ENCODE measurements at places on chromosomes 3 and 15.

DNA sequence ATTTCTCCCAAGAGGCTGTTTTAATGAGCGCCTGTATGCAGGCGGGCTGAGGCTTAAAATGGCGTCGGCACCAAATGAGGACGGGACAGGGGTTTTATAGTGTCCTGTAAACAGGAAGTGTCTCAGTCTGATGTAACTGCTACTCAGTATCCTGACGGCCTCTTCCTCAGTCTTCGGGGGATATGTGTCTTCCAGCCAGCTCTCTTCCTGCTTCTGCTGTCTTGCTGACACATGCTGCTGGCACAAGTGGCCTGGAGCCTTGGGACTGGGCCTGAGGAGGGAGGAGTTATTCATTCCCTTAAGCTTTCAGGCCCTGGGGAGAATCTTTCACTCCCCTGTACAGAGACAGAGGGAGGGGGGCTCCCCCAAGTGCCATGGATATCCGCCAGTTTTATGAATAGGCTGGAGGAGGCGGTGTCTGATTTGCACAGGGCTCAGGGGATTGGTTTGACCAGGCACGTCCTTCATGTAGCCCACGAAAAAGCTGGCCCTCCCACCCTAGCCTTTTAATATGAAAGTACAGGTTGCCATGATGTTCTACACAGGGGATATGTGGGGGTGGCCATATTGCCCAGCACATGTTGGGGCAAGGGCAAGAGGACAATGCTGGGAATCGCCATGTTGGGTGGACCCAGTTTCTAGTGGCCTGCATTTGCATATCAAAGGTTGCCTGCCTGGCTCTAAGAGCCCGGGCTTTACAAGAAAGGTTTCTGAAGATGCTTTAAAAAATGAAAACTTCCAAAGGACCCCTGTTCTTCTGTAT is 19.9 kb downstream of the NDUFB4 start:
- no peak for DNase-seq

DNA sequence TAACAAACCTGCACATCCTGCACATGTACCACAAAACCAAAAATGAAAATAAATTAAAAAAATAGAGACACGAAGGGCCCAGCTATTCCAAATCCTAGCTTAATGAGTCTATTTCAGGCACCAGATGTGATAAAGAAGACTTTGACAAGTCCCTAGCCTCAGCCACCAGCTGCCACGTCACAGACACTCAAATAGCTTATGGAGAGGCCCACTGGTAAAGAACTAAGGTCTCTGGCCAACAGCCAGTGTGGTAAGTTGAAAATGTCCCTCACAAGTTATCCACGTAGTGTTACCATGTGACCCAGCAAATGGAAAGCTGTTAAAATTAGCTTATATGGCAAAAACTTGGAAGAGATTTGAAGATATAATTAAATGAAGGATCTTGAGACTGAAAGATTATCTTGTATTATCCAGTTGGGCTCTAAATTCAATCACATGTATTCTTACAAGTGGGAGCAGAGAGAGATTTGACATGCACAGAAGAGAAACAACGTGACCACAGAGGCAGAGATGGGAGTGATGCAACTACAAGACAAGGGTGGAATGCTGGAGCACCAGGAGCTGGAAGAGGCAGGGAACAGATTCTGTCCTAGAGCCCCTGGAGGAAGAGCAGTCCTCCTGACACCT is 10.9 kb downstream of the ACSBG1 start:
- no peak for DNase-seq

DNA sequence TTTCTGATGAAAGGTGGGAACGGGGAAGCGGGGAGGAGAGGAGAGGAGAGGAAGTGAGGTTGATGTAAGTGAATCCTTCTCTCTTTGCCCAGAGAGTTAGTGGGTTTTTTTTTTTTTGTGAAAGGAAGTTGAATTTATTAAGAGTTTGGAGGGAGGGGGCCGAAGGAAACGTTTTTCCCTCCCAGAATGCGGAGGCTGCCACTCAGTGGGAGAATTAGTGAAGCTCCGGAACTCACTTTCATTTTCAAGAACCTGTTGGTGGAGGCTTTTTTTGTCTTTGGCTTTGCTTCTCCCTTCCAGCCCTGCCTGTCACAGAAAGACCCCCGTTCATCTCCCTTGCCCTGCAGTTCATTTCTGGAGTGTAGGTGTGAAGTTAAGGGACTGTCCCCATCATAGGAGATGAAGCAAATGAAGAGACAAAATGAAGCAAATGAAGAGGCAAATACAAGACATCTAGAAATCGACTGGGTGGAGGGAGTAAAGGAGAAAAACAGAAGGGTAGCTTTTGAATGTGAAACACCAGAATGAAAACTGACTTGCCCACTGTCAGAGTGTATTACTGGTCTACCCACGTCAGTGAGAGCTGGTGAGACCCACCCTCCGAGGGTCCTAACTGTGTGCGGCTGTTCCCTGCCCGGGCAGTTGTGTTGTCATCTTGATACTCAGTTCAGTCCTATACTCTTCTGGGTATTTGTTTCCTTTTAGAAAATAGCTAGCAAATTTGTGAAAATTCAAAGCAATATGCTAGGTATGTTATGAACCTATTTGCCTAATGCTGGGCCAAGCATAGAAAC is 91.5 kb downstream of the ITPR1 start:
- DNase-seq, result peak; percentile 19

DNA sequence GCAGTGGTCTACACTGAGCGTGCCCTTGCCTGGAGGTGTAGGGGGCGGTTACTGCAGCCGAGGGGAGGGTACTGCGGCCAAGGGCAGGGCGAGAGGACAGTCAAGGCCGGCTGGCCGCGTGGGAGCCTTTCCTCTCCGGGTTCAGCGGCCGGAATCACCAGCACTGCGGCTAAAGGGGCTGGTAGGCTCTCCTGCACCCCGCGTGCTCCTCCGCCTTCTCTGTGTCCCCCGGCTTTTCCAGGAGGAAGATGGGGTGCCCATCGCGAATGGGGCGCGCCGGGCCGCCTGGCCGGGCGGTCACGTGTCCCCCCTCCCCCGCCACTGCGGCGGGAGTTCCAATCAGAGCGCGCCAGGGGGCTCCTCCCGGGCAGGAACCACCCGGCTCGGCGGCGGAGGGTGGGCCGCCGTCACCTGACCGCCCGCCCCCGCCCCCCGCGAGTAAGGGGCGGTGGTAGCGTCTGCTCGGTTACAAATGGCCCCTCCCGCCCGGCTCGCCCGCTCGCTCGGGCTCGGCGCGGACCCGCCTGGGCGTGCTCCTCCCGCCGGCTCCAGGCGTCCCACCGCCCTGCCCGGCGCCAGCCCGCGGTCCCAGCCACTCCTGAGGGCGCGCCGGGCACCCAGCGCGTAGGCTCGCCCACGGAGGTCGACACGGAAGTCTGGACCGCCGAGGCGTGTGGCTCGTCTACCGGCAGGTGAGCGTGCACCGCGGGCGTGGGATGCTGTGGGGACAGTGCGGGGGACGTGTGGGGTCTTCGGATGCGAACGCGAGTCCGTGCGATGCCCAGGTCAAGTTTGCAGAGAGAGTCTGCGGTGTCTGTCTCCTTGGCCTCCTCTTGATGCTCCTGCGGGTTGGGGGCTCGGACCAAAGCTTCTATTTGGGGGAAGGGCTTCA is 242.6 kb upstream of the TOPAZ1 start:
- peak; percentile 51 for DNase-seq

DNA sequence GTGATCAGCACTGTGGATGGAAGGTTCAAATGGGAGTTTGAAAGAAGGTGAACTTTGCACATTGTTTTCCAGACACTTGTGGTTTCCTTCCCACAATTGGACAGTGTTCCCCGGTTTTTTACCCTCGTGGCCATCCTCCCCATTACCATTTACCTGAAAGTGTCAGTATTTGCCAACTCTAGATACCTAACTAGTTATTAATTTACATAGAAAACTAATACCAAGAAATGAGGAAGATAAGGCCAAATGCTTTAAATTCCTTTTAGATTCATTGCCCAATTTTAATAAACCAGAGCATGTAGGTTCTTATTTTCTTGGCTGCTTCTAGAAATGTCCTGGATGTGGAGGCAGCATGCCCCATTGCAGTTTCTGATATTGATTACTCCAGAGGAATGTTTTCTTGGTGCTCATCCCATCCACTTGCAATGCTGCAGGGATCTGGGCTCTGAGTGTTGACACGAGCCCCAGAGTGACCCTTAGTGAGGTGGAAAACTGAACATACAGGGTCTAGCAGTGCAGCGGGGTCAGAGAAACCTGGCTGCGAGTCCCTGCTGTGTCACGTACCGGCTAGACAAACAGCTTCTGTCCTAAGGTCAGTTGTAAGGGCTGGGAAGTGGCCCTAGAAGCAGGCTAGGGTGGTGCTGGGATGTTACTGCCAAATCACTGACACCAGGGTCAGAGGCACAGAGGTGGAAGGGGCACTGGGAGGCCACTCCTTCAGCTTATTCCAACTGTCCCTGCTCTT is 23.5 kb downstream of the LSM3 start:
- no peak for DNase-seq

DNA sequence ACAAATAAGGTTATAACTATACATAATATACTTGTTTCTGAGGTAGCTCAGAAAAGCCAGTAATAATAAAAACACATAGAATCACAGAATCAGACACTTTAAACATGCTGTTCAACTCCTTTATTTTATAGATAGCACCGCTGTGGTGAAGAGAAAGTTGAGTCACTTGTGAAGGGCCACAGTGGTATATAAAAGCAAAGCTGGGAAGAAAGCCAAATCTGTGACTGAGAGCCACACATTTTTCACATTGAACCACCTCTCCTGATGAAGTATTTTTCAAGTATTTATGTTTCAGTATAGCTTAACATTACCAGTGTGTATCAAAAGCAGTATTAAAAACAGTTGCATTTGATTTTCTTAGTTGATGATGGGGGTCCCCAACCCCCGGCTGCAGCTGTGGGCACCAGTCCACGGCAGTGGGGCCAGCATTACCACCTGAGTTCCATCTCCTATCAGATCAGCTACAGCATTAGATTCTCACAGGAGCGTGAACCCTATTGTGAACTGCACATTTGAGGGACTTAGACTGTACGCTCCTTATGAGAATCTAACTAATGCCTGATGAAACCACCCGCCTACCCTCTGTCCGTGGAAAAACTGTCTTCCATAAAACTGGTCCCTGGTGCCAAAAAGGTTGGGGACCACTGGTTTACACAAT is 46.2 kb downstream of the TBL1XR1 start:
- peak; percentile 83 for DNase-seq

GRCh38 chr15:88187195-88187594 is 69.3 kb downstream of the NTRK3 start:
- no peak for DNase-seq

DNA sequence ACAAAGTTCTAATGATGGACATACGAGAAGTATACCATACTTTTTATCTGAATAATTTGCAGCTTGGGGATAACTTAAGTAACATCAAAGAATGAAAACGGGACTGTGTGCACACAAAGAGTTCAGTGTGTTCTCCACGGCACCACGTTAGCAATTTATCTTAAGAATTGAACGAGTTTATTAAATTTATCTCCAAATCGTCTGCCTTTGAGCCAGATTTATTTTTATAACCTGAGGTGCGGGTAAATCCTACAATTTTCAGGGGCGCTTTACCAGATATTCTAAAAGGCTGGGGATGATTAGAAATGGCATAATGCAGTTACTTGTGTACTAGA is 3.5 kb downstream of the CHD2 start:
- no peak for DNase-seq

GRCh38 chr3:61612211-61613194 is 51.1 kb downstream of the PTPRG start:
- DNase-seq, result no peak

All from mammary epithelial cell (primary cell).